ENCODE measurements at places on chromosomes 12 and 14.
A peak's percentile ranks its signal among the peaks of the same experiment; 100 is the strongest.

GRCh38 chr12:30286345-30286926 is 409.2 kb downstream of the IPO8 start:
- ATAC-seq, result peak; percentile 53

GRCh38 chr14:51609251-51609954 is 42.3 kb upstream of the FRMD6 start:
- ATAC-seq, result peak; percentile 68

GRCh38 chr14:93959239-93960107 is 16.9 kb downstream of the ASB2 start:
- peak; percentile 91 for ATAC-seq

DNA sequence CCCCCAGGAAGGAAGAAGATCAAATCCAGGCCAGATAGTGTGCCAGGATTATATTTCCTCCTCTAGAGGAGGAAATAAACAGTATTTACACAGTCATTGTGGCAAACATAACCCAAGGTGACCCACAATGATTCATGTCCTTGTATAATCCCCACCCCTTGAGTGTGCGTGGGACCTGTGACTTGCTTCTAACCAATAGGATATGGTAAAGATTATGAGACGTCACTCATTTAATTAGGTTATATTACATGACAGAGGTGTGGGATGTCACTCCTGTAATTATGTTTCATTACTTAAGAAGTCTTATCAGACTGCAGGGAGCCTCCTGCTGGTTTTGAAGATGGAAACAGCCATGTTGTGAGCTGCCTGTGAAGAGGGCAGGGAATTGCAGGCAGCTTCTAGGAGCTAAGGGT is 12.2 kb upstream of the CATSPERB start:
- ATAC-seq, result no peak

DNA sequence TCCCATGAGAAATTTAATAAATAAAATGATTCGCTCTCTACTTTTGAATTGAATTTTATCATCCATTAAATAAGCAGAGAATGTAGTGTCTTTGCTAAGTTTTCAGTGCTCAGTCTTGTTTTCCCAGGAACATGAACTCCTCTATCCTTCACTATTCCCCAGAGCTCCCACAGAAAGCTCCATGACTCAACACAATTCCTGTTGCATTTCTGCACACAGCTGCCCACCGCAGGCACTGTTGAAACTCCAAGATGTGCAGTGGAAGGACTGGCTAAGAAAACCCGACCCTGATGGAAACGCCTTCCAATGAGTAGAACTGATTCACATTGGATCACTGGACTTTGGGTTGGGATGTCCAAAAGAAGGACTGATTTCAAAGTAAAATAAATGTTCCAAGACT is 202.4 kb upstream of the AMIGO2 start:
- ATAC-seq, result no peak
